ENCODE measurements at places on chromosomes 1 and 21.

- no peak for DNase-seq
Measured at GRCh38 chr1:37415611-37416244, 58.7 kb upstream of the ZC3H12A start.

DNA sequence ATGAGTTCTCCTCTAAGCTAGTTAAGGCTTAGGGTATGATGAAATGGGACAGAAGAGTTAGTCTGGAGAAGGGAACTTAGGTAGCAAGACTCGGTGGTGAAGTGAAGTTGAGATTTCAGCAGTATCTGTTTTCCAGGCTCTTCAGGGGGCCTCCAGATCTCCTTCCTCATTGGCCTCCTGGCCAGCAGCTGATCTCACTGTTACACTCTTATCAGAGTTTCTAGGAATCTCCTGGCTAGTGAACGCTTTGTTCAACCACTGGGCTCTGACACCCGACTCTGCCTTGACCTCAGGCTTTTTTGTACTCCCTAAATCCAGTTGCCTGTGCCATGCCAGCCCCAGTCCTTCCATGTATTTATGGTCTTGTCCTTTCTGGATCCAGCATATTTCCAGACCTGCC is 311.0 kb downstream of the ASTN1 start:
- DNase-seq = no peak

DNA sequence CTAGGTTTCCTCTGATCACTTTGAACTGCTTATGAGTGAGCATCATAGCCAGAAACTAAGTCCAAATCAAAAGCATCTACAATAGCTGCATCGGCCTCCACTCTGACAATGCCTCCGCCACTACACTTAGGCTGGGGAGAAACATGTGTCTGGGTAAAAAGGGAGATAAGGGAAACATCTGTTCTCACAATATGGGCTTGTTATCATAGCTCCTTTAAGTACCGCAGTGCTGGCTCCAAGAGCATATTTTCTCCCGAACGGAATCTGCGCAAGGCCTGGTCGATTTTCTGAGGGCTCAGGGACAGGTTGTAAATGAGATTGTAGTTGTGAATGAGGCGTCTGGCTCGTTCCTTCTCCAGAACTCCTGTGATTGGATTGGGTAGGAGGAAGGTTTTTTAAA is 63.9 kb upstream of the CYP2J2 start:
- DNase-seq = no peak

DNA sequence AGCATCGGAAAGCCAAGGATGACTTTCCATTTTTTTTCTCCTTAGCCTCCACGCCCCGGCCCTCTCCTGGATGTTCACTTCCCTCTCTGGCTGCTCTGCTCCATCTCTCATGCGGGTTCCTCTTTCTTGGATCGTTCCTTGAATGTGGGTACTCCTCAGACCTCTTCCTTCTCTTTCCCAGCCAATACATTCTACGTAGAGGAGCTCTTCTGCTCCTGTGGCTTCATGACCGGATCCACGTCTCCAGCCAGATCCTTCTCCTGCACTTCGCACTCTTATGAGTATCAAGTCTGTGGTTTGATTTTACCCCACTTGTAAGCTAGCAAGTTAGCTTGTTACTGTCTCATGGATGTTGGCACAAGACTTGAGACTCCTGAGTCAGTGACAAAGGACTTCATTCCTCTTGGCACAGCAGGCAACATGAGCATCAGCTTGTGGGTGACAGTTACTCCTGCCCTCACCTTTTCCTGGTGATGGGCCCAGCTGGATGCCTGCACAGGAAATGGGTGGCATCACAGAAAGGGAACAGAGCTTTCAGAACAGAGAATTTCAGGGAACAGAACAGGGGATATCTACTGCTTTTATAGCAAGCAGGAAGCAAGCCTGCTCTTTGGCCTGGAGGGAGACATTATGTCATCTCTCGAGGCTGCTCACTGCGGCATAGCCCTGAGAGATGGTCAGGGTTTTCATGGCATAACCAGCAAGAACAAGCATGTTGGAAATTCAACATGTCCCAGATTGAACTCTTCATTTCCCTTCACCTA is 100.1 kb upstream of the KIF26B start:
- no peak for DNase-seq

- DNase-seq = peak; percentile 92
Measured at GRCh38 chr1:152188673-152189591, 29.9 kb upstream of the RPTN start.
